ENCODE measurements at places on chromosomes 1 and 21.

GRCh38 chr21:46179708-46180078 is 4.6 kb downstream of the SPATC1L start:
- DNase-seq, result no peak

- no peak for DNase-seq
Measured at GRCh38 chr1:67855961-67856360, 22.7 kb upstream of the GNG12 start.

- DNase-seq, result no peak
Measured at GRCh38 chr1:160874935-160875334, 10.0 kb downstream of the ITLN1 start.

DNA sequence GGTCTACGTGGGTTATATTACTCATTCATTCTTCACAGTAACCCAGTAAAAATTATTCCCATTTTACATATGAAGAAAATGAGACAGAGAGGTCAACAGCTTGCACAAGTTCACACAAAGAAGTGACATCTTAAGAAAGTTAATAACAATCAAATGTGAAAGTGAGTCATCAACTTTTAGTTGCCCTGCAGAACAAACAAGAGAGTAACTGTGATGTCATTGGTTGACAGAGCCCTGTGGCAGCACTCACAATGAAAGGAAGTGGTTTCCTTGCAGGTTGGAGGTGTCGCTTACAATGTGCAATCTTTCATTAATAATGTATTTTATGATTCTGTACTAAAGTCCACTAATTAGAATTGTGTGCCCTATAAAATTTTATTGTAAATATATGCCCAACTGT is 369.6 kb downstream of the RYR2 start:
- no peak for DNase-seq
